ENCODE measurements at places on chromosomes 5 and 9.

DNA sequence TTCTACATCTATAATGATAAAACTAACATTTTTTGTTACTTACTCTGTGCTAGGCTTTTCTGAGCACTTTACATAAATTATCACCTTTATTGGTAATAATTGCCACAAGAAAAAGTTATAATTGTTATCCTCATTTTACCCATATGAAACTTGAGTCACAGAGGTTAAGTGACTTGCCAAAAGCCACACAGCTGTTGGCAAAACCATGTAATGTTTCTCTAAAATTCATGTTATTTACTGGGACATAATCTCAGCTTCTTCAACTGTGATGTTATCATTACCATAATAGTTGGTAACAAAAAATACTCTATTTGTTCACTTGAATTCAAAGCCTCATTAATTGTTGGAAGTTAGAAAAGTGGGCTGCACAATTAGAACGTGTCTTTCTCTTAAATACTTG lies 437.3 kb downstream of the BRINP1 start:
- DNase-seq, result no peak

DNA sequence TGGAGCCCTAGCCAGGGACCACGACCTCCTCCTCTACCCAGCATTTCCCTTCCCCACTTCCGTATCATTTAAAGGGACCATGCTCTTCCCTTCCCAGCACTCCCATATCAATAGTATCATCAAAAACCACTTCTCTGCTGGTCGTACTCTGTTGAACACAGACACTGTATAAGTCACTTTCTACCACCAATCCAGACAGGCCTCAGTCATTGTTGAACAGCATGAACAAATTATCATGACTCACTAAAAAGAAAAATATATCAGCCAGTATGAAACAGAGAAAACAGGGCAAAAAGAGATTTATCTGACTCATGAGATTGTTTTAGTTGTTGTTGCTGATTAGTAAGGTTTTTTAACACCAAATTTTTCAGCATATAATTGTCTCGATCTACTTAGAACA lies 89.8 kb downstream of the CDKN2A start:
- DNase-seq, result no peak

- DNase-seq, result no peak
These were observed 44.4 kb upstream of the CTNNA1 start for GRCh38 chr5:138708791-138709190.

DNA sequence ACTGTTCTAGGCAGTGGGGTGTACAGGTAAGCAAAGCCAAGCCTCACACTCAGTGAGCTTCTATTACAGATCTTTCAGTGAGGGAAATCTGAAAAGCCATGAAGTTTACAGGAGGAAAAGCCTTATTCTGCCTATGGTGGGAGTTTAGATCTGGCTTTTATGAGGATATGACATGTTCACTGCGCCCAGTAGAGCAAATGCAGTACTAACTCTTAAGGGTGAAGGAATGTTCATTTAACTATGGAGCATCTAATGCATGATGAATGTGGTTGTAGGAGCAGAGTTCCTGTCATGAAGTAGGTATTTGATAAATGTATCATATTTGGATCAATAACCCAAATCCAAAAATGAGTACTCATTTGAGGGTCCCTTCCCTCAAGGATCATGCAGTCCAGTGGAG lies 230.2 kb upstream of the PAPPA start:
- no peak for DNase-seq

- DNase-seq, result no peak
These were observed 12.1 kb downstream of the C9orf40 start for GRCh38 chr9:74940600-74940999.
